Stomach (tissue), 19 donors: ENCODE measurements at places on chromosomes 1 and 21. TPM values are rescaled to one million over a fixed set of nuclear protein-coding genes. Genes with fewer than 3 reads are reported as not detected.

Gene AUNIP
- total RNA-seq, result not detected

Gene KCNK1
- 5.8 TPM for total RNA-seq

Gene LCE1A
- total RNA-seq, result not detected

Gene HES3
- total RNA-seq, result not detected

Gene BCL2L15
- total RNA-seq, result 46.0 TPM

- H3K4me3 ChIP-seq, result no peak overlapping the region
- DNase-seq, result peak; percentile 78
- H3K4me1 ChIP-seq, result peaks cover 42% of the 10 kb centered on the region
- peak overlapping the region; percentile 88 for H3K27ac ChIP-seq
These were observed 41.3 kb downstream of the PIK3C2B start for GRCh38 chr1:204453141-204453772.

DNA sequence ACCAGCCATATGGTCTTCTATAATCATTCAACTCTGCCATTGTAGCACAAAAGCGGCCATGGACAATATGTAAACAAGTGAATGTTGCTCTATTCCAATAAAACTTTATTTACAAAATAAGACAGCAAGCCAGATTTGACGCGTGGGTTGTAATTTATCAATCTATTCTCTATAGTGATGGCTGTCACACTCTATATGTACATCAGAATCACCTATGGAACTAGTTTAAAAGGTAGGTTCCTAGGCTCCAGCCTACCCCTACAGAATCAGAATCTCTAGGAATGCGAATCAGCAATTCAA lies 7.7 kb downstream of the BCL2L15 start:
- H3K4me3 ChIP-seq, result no peak overlapping the region
- H3K4me1 ChIP-seq, result peaks cover 55% of the 10 kb centered on the region
- no peaks in the 10 kb centered on the region for H3K36me3 ChIP-seq
- no peak for DNase-seq

DNA sequence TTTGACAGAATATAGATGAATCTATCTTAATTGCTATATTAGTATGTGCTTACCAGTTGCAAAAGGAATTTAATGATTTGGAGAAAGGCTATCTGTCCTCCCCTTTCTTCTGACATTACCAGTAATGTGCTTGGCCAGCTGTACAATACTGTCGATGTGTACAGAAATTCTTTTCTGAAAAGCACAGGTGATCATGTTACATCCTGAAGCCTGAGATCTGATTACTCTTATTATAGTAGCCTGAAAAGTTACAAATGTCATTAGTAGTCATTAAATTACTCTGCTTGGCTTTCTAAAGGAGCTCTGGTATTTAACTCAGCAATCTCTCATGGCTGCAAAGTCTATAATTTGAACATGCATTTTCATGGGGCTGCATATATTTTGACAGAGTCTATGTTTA lies 209.8 kb downstream of the PTPRC start:
- H3K4me3 ChIP-seq, result no peak overlapping the region
- H3K27ac ChIP-seq, result no peak overlapping the region
- H3K4me1 ChIP-seq, result no peaks in the 10 kb centered on the region
- no peak for DNase-seq

GRCh38 chr1:162823231-162823630 lies 32.7 kb downstream of the HSD17B7 start:
- H3K36me3 ChIP-seq, result no peaks in the 10 kb centered on the region
- no peak overlapping the region for H3K4me3 ChIP-seq
- peaks cover 13% of the 10 kb centered on the region for H3K4me1 ChIP-seq
- H3K27ac ChIP-seq, result no peak overlapping the region
- DNase-seq, result no peak

GRCh38 chr1:64473367-64473766 lies 3.4 kb downstream of the CACHD1 start:
- DNase-seq, result no peak
- no peaks in the 10 kb centered on the region for H3K27me3 ChIP-seq
- H3K4me3 ChIP-seq, result no peak overlapping the region
- no peak overlapping the region for H3K27ac ChIP-seq

GRCh38 chr1:224287714-224288113 lies 42.3 kb downstream of the NVL start:
- H3K27me3 ChIP-seq, result no peaks in the 10 kb centered on the region
- no peak overlapping the region for H3K4me3 ChIP-seq
- H3K27ac ChIP-seq, result no peak overlapping the region
- no peak for DNase-seq
- H3K4me1 ChIP-seq, result no peaks in the 10 kb centered on the region
- peaks cover 99% of the 10 kb centered on the region for H3K36me3 ChIP-seq

DNA sequence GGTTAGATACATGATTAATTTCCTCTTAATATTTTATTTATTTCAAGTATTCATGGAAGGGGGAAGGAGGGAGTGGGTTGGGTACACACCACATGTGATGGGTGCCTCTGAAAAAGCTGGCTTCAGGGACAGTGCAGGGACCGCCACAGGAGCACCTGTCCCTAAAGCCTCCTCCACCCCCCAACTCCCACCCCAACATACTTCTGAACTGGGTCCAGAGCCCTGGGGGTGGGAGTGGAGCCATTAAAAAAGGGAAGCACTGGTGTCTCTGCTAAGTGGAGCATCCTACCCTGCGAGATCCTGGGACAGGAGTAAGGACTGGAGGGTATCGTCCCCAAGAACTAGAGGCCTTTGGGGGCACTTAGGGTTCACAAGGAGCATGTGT lies 5.6 kb upstream of the CLEC20A start:
- no peaks in the 10 kb centered on the region for H3K36me3 ChIP-seq
- H3K27me3 ChIP-seq, result no peaks in the 10 kb centered on the region
- no peak for DNase-seq
- no peak overlapping the region for H3K27ac ChIP-seq
- H3K4me3 ChIP-seq, result no peak overlapping the region

- DNase-seq, result no peak
- H3K36me3 ChIP-seq, result no peaks in the 10 kb centered on the region
- no peak overlapping the region for H3K4me3 ChIP-seq
- no peak overlapping the region for H3K27ac ChIP-seq
- H3K4me1 ChIP-seq, result peaks cover 19% of the 10 kb centered on the region
These were observed 15.3 kb downstream of the RHEX start for GRCh38 chr1:206068314-206068713.

DNA sequence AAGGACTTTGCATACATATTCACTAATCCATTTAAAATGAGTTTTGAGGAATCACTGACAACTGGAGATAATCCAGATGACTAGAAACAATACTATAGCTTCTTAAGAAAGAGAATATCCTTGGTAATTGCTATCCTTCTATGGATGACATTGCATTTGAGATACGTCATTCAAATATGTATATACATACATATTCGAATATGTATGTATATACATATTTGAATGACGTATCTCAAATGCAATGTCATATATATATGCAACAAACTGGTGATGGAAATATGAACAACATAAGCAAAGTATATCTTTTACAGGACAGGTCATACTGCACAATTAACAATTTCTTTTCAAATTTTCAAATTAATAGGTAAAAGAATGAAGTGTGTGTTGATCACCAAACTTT lies 41.7 kb downstream of the EXTL2 start:
- no peak overlapping the region for H3K4me3 ChIP-seq
- no peak for DNase-seq
- H3K4me1 ChIP-seq, result no peaks in the 10 kb centered on the region

GRCh38 chr1:235012436-235013210 lies 116.0 kb downstream of the TOMM20 start:
- peak overlapping the region; percentile 77 for H3K27ac ChIP-seq
- no peak overlapping the region for H3K4me3 ChIP-seq
- peak; percentile 35 for DNase-seq
- no peaks in the 10 kb centered on the region for H3K36me3 ChIP-seq
- H3K4me1 ChIP-seq, result no peaks in the 10 kb centered on the region

DNA sequence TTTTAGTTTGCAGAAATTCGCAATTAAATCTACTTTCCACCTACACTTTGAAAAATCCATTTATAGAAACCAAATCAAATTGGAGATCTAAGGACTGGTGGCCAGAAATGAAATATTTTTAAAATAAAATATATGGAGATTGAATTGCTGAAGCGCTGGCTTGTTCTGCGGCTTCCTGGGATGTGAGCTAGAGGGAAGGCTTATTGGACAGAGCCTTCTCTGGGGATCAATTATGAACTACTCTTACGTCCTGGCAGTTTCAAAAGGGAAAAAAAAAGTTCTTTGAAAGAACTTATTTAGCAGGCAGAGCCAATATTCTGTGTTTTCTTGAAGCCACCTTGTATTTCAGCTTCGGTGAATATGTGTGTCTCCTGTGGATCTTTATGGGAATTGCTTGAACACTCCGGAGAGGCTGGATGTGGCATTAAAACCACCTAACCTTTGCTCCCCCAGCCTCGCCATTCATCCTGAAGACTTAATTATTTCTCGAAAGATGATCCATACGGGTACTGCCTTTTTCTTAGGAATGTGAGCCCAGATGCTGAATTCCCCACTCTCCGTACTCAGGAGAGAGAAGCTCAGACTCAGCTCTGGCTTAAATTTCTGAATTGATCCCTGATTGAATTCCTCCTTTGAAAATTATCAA lies 478.9 kb upstream of the VAMP3 start:
- H3K4me3 ChIP-seq, result no peak overlapping the region
- no peak overlapping the region for H3K27ac ChIP-seq
- H3K27me3 ChIP-seq, result peaks cover 8% of the 10 kb centered on the region
- peaks cover 36% of the 10 kb centered on the region for H3K4me1 ChIP-seq
- no peak for DNase-seq

DNA sequence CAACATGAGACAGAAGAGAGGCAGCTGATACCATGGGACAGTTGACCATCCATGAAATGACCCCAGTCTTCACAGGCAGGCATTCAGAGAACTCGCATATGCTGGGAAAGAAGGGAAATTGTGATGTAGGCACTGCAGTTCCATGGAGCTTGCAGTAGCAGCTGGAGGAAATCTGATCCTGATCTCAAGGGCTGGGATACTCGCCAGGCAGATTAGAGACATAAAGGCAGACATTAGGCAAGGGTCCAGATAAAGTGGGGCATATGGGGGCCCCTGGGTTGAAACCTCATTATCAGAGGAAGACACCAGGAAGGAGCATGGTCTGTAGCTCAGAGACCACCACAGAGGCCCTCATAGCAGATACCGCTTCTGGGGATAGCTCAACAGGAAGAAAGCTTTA lies 48.7 kb upstream of the TNR start:
- no peaks in the 10 kb centered on the region for H3K4me1 ChIP-seq
- no peaks in the 10 kb centered on the region for H3K36me3 ChIP-seq
- no peak overlapping the region for H3K27ac ChIP-seq
- H3K4me3 ChIP-seq, result no peak overlapping the region

- no peak overlapping the region for H3K27ac ChIP-seq
- H3K4me1 ChIP-seq, result no peaks in the 10 kb centered on the region
- no peak overlapping the region for H3K4me3 ChIP-seq
These were observed 119.7 kb downstream of the HHAT start for GRCh38 chr1:210448297-210448892.

DNA sequence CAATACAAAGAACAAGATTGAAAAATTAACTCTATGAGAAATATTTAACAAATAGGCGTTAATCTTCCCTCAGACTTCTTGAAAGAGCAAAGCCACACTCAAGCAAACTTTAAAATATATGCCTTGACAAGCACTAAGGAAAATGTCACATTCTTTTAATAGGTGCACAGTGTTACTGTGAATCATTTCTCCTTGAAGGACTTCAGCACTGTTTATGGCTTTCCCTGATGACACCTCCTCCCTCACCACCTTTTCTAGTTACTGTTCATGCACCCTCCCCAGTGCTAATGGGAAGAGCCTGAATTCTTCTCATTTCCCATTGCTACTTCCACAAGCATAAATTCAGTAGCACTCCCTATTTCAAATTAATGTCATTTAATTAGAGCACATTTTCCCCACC lies 299.5 kb upstream of the RRP15 start:
- H3K27me3 ChIP-seq, result no peaks in the 10 kb centered on the region
- H3K4me1 ChIP-seq, result no peaks in the 10 kb centered on the region
- H3K27ac ChIP-seq, result no peak overlapping the region
- no peak overlapping the region for H3K4me3 ChIP-seq
- no peak for DNase-seq

GRCh38 chr1:43554444-43554992 lies 23.8 kb downstream of the PTPRF start:
- peaks cover 22% of the 10 kb centered on the region for H3K36me3 ChIP-seq
- no peaks in the 10 kb centered on the region for H3K27me3 ChIP-seq
- H3K27ac ChIP-seq, result no peak overlapping the region
- peaks cover 73% of the 10 kb centered on the region for H3K4me1 ChIP-seq

- no peaks in the 10 kb centered on the region for H3K27me3 ChIP-seq
- H3K4me1 ChIP-seq, result no peaks in the 10 kb centered on the region
- no peak overlapping the region for H3K4me3 ChIP-seq
- H3K36me3 ChIP-seq, result no peaks in the 10 kb centered on the region
These were observed 558.2 kb upstream of the PRMT6 start for GRCh38 chr1:106498238-106498637.

DNA sequence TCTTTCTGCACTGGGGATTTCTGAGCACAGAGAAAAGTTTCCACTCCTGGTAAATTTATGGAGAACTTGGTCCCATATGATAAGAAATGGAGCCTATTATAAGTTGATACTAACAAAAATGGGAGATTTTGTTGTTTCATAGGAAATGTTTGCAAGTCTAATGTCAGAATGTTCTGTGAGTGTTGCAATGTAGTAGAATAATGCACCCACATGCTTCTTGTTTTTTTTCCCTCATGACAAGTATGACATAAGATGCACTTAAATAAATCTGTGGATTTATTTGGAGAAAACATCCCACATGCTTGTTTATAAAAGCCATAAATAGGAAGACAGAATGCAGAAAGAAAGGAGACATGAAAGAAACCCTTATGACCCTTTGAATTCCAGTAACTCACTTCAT lies 50.8 kb upstream of the KCNJ6 start:
- H3K4me3 ChIP-seq, result no peak overlapping the region
- no peak overlapping the region for H3K27ac ChIP-seq
- DNase-seq, result no peak
- H3K4me1 ChIP-seq, result no peaks in the 10 kb centered on the region
- no peaks in the 10 kb centered on the region for H3K27me3 ChIP-seq
- H3K36me3 ChIP-seq, result no peaks in the 10 kb centered on the region

DNA sequence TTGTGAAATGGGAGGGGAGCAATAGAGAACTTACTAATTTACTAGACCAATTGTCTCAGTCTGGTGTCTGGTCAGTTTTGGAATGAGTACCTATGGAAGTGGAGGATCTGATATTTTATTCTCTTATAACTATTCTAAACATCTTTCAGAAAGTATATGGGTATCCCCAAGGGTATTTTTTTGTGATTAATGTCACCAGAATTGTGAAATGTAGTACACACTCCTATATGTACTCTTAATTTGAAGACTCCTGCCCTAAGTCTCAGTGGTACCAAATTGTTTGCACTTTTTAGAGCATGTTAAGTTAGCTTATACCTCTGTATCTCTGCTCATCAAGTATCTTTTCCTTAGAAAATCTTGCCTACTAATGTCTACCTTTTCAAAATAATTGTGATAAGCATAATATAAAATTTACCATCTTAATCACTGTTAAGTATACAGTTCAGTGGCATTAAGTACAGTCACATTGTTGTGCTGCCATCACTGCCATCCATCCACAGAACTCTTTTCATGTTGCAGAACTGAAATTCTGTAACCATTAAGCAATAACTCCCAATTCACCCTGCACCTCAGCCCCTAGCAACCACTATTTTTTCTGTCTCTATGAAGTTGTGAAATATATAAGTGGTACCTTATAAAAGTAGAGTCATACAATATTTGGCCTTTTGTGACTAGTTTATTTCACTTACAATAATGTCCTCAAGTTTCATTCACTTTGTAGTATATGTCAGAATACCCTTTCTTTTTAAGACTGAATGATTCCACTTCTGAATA lies 40.5 kb downstream of the SLC30A7 start:
- no peaks in the 10 kb centered on the region for H3K27me3 ChIP-seq
- no peak overlapping the region for H3K4me3 ChIP-seq
- H3K36me3 ChIP-seq, result peaks cover 29% of the 10 kb centered on the region
- H3K4me1 ChIP-seq, result no peaks in the 10 kb centered on the region
- no peak overlapping the region for H3K27ac ChIP-seq
